ENCODE measurements at places on chromosomes 6 and 20.

- no peak for DNase-seq
Observed at GRCh38 chr20:32160341-32160740, 47.2 kb downstream of the PLAGL2 start.

DNA sequence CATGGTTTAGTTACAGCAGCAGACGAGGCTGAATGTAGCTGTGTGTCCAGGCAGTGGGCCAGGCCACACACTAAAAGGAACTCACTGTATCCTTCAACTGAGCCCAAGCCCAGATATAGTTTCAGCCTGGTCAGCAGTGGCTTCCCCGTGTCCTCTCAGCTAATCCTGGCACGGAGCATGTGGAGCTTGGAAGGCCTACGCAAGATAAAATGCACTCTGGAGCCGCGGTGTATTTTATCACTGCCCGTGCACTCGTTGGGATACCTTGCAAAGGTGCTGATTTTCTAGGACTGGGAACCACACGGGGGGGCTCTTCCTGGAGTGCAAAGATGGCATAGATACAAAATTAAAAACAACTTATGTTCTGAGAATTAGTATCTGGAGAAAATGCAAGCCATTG lies 48.4 kb upstream of the IYD start:
- no peak for DNase-seq

DNA sequence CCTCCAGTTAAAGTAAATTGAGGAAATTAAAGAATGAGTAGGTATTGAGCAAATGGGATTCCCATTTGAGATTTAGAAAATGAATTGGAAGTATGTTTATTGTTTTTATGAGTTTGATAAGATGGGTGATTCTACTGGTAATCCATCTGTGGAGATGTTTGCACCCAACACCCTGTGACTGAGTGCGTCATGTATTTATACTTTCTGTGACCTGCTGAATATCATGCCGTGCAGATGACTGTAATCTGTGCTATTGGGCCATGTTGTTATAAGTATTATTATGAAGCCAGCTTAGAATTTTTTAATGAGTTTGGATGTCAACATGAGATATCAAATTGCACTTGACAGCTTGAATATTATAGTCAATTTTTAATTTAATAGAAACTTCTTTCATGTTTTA lies 17.7 kb downstream of the FAM83B start:
- DNase-seq = no peak

DNA sequence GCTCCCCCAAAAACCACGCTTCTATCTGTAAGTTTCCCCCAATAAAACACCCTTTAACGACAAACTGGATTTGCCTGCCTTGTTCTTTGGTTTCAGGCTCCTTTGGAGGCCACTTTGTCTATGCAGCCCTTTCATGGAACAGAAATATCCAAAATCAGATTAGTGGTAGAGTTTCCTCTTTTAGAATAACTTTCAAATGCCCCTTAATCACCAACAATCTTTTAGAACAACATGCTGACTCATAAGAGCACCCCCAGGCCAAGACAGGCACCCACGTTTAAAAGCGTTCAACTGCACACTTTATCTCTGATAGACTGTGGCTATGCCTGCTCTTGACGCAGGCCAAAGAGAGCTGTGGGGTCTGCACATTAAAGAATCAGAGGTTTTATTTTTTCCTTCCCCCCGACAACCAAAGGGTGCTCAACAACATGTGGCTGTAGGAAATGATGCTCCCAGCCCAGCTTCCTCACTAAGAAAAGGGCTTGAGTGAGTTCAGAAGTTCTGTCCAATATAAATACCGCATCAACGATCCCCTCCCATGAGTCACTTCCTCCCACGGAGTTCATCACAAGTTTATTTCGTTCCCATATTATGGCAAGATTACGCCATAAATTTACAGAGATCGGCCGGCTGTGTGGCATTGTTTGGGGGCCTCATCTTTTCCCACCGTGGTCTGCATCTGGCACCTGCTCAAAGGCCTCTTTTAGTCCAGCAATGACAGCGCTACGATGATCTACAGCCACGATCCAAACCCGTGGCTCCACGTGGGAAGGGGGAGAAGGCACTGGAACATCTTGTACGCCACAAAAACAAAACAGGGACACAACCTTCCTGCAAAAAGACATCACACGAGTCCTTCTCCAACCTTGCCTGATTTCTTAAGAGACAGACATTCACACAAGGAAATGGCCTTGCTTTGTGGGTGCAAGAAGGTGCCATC lies 88.8 kb upstream of the NFATC2 start:
- DNase-seq = no peak

DNA sequence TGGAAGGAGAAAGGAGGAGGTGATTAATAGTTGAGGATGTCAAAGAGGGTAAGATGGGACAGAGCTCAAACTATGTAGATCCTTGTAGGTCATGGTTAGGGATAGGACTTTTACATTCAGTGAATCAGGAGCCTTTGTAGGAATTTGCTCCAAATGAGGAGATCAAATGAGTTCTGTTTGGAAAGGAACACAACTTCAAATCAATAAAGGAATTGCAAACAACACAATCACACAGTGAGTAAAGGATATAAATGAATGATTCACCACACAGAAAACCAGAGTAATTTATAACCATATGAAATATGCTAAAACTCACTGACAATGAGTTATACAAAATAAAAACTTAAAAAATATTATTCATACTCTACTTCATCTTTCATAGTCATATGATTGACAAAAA lies 480.8 kb upstream of the EPHA7 start:
- no peak for DNase-seq

DNA sequence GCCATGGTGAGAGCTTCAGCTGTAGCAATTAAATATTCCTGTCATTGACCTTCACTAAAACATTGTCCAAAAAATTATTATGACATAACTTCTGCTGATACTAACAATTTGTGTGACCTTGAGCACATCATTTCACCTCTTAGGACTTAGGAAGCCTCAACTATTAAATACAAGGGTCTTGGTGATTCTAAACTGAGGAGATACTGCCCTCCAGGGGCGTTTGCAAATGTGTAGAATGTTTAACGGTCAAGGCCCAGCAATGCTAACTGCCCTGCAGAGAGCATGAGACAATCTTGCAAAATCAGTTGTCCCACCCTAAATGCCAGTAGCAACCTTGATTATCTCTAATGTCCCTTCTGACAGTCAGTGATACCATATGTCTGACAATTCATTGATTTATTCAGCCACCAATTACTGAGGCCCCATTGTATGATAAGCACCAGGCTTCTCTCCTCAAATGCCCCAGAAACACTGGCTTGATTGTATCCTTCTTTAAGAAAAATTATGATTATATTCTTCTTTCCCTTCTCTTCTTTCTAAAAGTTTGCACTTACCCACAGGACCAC lies 284.1 kb upstream of the PLN start:
- no peak for DNase-seq

- DNase-seq = no peak
Observed at GRCh38 chr6:56025795-56026194, 150.4 kb upstream of the BMP5 start.

DNA sequence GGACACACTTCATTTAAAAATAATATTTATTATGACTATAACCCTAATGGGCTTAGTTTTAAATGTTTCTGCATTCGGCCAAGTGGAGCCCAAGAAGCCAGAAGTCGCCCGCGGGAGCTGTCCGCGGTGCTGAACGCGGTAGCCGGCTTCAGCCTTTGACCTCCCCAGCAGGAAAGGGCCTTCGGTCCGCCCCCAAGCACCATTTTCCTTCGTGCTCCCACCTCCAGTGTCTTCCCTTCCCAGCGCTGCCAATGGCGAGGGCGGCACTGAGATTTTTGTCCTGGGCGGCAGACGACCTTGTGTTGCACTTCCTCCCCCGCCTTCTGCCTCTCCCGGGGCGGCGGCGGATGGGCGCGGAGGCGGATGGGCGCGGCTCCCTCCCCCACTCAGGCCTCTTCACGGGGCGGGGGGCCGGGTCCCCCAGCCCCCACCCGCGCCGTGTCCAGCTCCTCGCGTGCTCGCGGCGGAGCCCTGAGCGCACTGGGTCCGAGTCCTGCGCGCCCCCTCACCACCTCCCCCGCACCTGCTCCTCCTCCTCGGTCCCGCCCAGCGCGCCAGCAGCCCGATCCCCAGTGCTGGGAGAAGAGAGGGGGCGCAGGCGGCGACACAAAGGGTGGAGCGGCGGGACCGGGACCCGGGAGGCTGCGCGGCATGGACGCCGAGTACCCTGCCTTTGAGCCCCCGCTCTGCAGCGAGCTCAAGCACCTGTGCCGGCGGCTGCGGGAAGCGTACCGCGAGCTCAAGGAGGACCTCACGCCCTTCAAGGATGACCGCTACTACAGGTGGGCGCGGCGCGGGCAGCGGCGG lies 23.6 kb upstream of the TMEM181 start:
- DNase-seq = peak; percentile 76
